Activated naive CD4-positive, alpha-beta T cell treated with anti-CD3 and anti-CD28 coated beads for 36 hours (primary cell): ENCODE measurements at places on chromosomes 7 and 10. TPM values are rescaled to one million over a fixed set of nuclear protein-coding genes. Genes with fewer than 3 reads are reported as not detected.

The FAM131B gene
- total RNA-seq: 1.5 TPM

DNA sequence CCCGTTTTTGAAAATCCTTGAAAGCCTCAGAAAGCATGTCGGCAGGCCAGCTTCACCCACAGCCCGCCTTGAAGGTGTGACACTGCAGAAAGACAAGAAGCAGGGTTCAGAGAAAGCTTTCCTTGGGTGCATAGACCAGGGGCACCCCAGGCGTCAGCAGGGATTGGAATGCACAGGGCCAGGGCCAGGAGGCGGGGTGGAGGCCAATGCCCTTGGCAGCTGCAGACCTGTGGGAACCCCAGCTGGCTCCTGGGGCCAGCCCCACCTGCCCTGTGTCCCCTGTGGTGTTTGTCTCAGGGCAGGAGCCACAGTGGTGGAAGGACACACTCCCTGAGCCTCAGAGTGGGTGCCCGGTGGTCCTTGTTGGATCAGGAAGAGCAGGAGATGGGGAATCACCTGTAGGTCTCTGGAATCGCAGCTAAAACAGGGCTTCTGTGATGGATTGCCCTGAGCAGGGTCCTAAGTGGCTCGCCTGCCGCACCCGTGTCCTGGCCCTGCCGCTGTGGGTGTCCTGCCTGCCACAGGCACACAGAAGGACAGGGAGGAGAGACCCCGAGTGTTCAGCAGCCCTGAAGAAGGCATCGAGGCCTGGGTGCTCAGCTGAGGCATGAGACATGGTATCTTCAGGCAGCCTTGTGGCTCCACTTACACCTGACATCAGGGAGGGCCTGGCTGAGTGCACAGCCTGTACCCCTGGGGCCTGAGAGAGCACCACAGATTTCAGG, 32.5 kb downstream of the ANXA8 start:
- H3K4me3 ChIP-seq: no peak overlapping the region
- H3K27ac ChIP-seq: no peak overlapping the region
- H3K27me3 ChIP-seq: peaks cover 5% of the 10 kb centered on the region
- peaks cover 12% of the 10 kb centered on the region for H3K4me1 ChIP-seq
- DNase-seq: no peak
- H3K36me3 ChIP-seq: no peaks in the 10 kb centered on the region

GRCh38 chr7:33395340-33395739, 266.0 kb downstream of the BBS9 start:
- H3K4me1 ChIP-seq: no peaks in the 10 kb centered on the region
- peaks cover 11% of the 10 kb centered on the region for H3K36me3 ChIP-seq
- H3K27ac ChIP-seq: no peak overlapping the region
- DNase-seq: no peak

- H3K36me3 ChIP-seq: peaks cover 11% of the 10 kb centered on the region
- peak overlapping the region; percentile 74 for H3K4me3 ChIP-seq
- H3K27ac ChIP-seq: no peak overlapping the region
These were observed 816 bp upstream of the LRRC4 start for GRCh38 chr7:128031901-128032604.

GRCh38 chr10:78640796-78641636, 427.8 kb upstream of the ZMIZ1 start:
- no peaks in the 10 kb centered on the region for H3K27me3 ChIP-seq
- no peak for DNase-seq
- H3K36me3 ChIP-seq: no peaks in the 10 kb centered on the region
- no peak overlapping the region for H3K27ac ChIP-seq
- H3K4me3 ChIP-seq: no peak overlapping the region
- H3K4me1 ChIP-seq: no peaks in the 10 kb centered on the region

DNA sequence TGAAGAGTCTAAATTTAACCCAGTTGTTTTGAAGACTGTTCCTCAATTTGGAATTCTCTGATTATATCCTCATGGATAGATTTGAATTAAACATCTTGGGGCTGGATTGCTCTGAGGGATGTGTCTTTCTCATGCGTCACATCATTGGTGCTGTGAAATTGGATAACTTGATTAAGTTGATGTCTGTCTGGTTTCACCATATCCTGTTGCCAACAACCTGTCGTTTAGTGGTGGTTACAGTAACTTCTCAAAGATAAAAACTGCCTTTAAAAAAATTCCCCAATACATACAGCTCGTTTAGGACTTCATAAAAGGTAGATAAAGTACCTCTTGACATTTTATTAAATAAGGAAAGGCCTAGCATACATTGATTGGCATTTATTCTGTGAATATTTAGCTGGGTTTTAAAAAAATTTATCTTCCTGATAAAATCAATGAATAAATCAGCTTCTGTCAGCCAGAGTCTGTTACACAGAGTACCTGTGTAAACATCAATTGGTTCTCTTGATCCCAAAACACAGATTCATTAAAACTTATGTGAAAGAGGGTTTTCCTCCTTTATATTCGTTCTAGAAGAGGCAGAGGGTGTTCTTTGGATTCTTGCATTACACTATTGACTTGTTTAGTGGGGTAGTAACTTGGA, 10.5 kb downstream of the CRCP start:
- DNase-seq: no peak
- peaks cover 46% of the 10 kb centered on the region for H3K4me1 ChIP-seq
- no peaks in the 10 kb centered on the region for H3K27me3 ChIP-seq
- H3K4me3 ChIP-seq: no peak overlapping the region
- H3K36me3 ChIP-seq: peaks cover 6% of the 10 kb centered on the region

The C10orf71 gene
- total RNA-seq: not detected

The CHN2 gene
- not detected for total RNA-seq

The FAM3C gene
- total RNA-seq: 13.9 TPM

DNA sequence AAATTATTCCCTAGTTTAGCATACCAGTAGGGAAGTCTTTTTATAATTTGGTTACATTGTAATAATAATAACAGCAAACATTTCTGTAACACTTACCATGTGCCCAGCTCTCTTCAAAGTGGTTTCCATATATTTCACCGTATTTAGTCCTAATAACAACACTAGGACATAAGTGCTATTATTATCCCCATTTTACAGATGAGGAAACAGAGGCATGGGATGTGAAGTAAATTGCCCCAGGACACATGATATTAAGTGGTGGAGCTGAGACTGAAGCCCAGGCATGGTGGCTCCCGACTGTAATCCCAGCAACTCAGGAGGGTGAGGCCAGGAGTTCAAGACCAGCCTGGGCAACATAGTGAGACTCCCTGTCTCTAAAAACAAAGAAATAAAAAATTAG, 5.1 kb downstream of the PHYH start:
- no peak overlapping the region for H3K27ac ChIP-seq
- H3K36me3 ChIP-seq: peaks cover 2% of the 10 kb centered on the region
- peaks cover 4% of the 10 kb centered on the region for H3K4me1 ChIP-seq

DNA sequence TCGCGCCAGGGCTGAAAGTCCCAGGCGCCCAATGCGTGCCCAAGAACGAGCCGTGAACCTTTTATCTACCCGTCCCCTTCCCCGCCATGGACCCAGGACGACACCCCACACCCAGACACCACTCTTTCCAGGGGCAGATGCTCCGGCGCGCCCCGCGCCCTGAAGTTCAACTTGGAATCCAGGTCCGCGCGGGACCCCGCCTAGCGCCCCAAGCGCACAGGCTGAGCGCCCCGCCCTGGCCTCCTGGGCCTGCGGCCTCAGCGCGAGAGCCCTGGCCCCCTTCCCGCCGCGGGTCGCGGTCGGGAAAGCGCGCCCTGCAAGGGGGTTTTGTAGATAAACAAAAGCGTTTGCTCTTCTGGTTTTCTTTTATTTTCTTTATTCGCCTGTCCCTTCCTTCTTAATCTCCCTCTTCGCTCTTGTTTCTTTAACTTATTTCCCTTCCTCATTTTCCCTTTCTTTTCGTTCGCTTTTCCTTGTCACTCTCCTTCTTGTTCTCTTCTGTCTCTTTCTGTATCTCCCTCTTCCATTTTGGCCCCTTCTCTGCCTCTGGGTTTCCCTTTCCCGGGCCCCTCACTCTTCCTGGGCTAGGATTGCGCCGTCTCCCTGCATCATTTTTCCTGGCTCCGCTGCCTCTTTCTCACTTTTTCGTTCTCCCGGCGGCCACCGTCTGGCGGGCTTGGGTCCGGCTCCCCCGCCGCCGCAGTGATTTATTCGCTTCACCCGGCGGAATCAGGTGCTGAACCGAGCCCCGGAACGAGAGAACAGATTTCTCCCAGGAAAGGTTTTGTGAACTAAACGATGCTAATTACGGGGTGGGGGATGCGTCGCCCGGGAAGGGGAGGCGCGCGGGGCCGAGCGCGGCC, 15.3 kb upstream of the PAX2 start:
- H3K27me3 ChIP-seq: peaks cover 85% of the 10 kb centered on the region
- no peak overlapping the region for H3K27ac ChIP-seq
- no peak for DNase-seq
- H3K36me3 ChIP-seq: no peaks in the 10 kb centered on the region
- H3K4me3 ChIP-seq: peak overlapping the region; percentile 25
- H3K4me1 ChIP-seq: peaks cover 30% of the 10 kb centered on the region

The INMT gene
- not detected for total RNA-seq

GRCh38 chr7:101563198-101563901, 65.7 kb downstream of the MYL10 start:
- H3K27me3 ChIP-seq: peaks cover 5% of the 10 kb centered on the region
- no peak for DNase-seq
- no peak overlapping the region for H3K27ac ChIP-seq
- no peaks in the 10 kb centered on the region for H3K4me1 ChIP-seq
- H3K36me3 ChIP-seq: no peaks in the 10 kb centered on the region

GRCh38 chr7:111266613-111267012, 175.7 kb downstream of the LRRN3 start:
- no peak for DNase-seq
- no peak overlapping the region for H3K4me3 ChIP-seq
- H3K4me1 ChIP-seq: no peaks in the 10 kb centered on the region
- peaks cover 7% of the 10 kb centered on the region for H3K36me3 ChIP-seq
- H3K27ac ChIP-seq: no peak overlapping the region

- H3K4me3 ChIP-seq: no peak overlapping the region
- DNase-seq: no peak
- no peak overlapping the region for H3K27ac ChIP-seq
- H3K36me3 ChIP-seq: no peaks in the 10 kb centered on the region
- no peaks in the 10 kb centered on the region for H3K27me3 ChIP-seq
These were observed 613.9 kb upstream of the IGFBP3 start for GRCh38 chr7:46534664-46535588.

DNA sequence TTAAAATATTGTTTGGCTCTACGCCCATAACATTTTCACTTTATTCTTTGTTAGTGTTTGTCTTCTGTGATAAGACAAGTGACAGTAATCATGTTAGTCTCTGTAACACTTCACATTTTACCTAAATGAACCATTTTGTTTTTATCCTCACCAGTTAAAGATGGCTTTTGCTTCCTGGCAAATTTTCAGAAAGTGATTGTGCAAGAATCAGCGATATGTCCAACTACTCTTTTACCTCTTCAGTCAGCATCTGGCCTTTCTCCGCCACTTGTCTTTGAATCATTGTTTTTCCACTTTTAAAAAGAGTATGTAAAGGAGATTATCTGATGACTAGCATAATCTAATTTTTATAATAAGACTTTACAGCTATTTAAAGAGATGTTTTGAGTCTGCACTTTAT, 3.5 kb downstream of the DGKB start:
- no peak for DNase-seq
- no peaks in the 10 kb centered on the region for H3K36me3 ChIP-seq
- H3K4me3 ChIP-seq: no peak overlapping the region

GRCh38 chr7:133051066-133051465, 30.8 kb downstream of the CHCHD3 start:
- H3K27me3 ChIP-seq: no peaks in the 10 kb centered on the region
- no peak for DNase-seq
- H3K36me3 ChIP-seq: peaks cover 20% of the 10 kb centered on the region
- H3K4me1 ChIP-seq: peaks cover 22% of the 10 kb centered on the region

GRCh38 chr10:18401416-18402195, 249.8 kb downstream of the NSUN6 start:
- peaks cover 8% of the 10 kb centered on the region for H3K4me1 ChIP-seq
- no peak overlapping the region for H3K27ac ChIP-seq
- no peak overlapping the region for H3K4me3 ChIP-seq
- no peak for DNase-seq

- H3K27me3 ChIP-seq: no peaks in the 10 kb centered on the region
- peak; percentile 7 for DNase-seq
- H3K27ac ChIP-seq: no peak overlapping the region
- H3K4me1 ChIP-seq: no peaks in the 10 kb centered on the region
- no peak overlapping the region for H3K4me3 ChIP-seq
These were observed 192.6 kb upstream of the CCDC6 start for GRCh38 chr10:60098677-60099601.

DNA sequence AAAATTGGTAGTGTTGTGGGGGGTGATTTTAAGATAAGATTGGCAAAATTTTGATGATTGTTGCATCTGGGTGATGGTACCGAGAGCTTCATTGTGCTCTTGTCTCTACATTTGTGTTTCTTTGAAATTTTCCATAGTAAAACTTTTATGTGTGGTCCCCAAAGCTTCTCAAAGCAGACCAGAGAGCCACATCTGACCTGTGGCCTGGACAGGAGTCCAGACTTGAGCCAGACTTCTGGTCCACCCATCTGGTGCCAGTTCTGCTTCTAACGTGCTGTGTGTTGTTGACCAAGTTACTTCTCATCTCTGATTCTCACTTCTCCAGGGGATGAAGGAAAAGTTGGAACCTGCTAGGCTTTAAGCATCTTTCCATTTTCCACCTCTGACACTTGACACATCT, 120.1 kb downstream of the C10orf105 start:
- no peaks in the 10 kb centered on the region for H3K36me3 ChIP-seq
- H3K4me3 ChIP-seq: no peak overlapping the region
- DNase-seq: no peak
- H3K27me3 ChIP-seq: no peaks in the 10 kb centered on the region

DNA sequence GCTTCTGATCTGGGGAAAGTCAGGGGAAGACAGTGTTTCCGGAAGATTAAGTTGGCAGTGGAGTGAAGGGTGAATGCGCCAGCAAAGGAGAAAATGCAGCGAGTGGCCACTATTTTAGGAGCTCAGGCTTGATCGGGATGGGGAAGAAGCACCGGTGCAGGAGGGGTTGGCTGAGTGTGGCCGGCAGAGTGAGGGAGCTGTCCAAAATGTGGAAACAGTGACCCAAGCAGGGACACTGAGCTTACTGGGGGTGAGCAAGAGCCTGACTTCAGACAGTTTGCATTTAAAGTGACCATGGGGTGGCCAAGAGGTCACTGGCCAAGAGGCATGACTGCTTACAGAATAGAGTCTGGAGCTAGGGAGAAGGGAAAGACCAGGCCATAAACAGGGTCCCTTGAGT, 79.3 kb downstream of the GOLGA7B start:
- DNase-seq: no peak
- H3K36me3 ChIP-seq: no peaks in the 10 kb centered on the region
- no peak overlapping the region for H3K4me3 ChIP-seq
- no peaks in the 10 kb centered on the region for H3K4me1 ChIP-seq

- no peaks in the 10 kb centered on the region for H3K27me3 ChIP-seq
- H3K36me3 ChIP-seq: peaks cover 14% of the 10 kb centered on the region
- H3K4me1 ChIP-seq: peaks cover 3% of the 10 kb centered on the region
- H3K27ac ChIP-seq: no peak overlapping the region
- DNase-seq: peak; percentile 83
These were observed 58.2 kb upstream of the ANTXRL start for GRCh38 chr10:46228563-46229071.

- no peaks in the 10 kb centered on the region for H3K27me3 ChIP-seq
- no peak for DNase-seq
- H3K36me3 ChIP-seq: no peaks in the 10 kb centered on the region
These were observed 349.4 kb downstream of the GATA3 start for GRCh38 chr10:8403711-8404371.

GRCh38 chr10:121365566-121365965, 232.7 kb downstream of the FGFR2 start:
- no peak for DNase-seq
- no peak overlapping the region for H3K4me3 ChIP-seq
- H3K27me3 ChIP-seq: no peaks in the 10 kb centered on the region
- no peaks in the 10 kb centered on the region for H3K36me3 ChIP-seq
- H3K4me1 ChIP-seq: no peaks in the 10 kb centered on the region
- no peak overlapping the region for H3K27ac ChIP-seq

The PRSS37 gene
- not detected for total RNA-seq
